ENCODE measurements at places on chromosomes 2 and 18.

DNA sequence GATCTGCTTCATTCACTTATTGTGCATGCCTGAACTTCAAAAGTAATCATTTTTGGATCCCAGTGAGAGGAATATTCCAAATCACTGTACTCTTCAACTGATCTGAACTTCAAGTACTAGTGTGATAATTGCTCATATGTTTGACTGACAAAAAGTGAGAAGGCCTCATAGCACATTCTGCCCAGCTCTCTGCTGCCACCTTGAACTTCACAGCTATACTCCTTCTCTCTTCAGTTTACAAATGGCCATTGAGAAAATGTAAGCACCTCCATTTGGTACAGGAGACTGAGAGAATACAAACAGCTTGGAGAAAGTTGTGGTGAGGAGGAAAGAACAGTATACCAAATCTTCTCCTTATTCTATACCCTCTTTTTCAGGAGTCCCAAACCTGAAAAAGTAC, 946.0 kb upstream of the CHAC2 start:
- DNase-seq, result no peak

DNA sequence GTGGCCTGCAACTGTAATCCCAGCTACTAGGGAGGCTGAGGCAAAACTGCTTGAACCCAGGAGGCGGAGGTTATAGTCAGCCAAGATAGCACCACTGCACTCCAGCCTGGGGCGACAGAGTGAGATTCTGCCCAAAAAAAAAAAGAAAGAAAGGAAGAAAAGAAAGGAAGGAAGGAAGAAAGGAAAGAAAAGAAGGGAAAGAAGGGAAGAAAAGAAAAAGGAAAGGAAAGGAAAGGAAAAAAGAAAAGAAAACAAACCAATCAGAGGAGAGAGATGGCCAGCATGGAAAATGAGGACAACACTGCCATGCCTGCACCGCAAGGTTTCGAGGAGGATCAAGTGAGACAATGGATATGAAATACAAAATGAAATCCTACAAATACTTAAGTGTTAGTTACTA, 34.7 kb downstream of the NOL10 start:
- no peak for DNase-seq

DNA sequence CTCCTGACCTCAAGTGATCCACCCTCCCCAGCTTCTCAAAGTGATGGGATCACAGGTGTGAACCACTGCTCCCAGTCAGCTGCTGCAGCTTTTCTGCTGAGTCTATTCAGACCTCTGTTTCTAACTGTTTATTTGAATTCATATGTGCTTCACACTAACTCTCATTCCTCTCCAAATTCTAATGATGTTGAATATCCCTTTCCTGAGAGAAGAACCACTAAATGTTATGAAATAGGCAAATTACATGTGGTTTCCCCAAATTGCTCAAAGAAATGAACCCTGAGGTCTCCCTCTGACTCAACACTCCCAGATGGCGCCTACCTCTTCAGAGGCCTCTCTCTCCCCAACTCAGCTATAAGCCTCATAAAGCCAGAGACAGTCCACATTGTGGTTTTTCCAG, 98.6 kb downstream of the IRS1 start:
- no peak for DNase-seq

DNA sequence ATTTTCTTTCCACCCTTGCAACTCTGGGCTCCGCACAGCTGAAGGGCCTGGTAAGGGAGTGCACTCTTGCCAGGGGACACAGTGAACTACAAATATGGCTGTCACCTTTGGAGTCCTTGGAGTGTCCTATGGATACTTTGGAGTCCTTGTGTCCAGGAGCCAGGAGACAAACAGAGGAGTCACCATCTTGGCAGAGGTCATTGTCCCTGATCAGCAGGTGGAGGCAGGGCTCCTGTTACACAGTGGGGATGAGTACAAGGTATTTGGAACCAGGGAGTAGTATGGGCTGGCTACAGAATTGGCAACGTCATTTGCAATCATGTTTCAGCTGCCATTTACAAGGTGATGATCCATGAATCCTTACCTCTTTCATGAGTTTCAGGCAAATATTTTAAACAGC, 132.5 kb downstream of the FAM161A start:
- DNase-seq, result no peak

Data from activated CD4-positive, alpha-beta memory T cell treated with anti-CD3 and anti-CD28 coated beads, Interleukin-2, amount 10 ng/mL, durations not matched to agents 7 days and 5 days (primary cell).